Neural crest cell (in vitro differentiated cells): ENCODE measurements at places on chromosomes 6 and 20.
A peak's percentile ranks its signal among the peaks of the same experiment; 100 is the strongest.

GRCh38 chr6:85810558-85810957, 167.9 kb upstream of the SYNCRIP start:
- DNase-seq, result no peak

GRCh38 chr6:3315841-3316240, 57.1 kb downstream of the PSMG4 start:
- DNase-seq, result no peak

- DNase-seq, result no peak
Measured at GRCh38 chr20:51036226-51036625, 13.3 kb upstream of the KCNG1 start.

GRCh38 chr6:79813854-79814709, 133.3 kb downstream of the ELOVL4 start:
- peak; percentile 87 for DNase-seq

GRCh38 chr6:28867086-28867409, 56.7 kb downstream of the TRIM27 start:
- DNase-seq, result no peak

DNA sequence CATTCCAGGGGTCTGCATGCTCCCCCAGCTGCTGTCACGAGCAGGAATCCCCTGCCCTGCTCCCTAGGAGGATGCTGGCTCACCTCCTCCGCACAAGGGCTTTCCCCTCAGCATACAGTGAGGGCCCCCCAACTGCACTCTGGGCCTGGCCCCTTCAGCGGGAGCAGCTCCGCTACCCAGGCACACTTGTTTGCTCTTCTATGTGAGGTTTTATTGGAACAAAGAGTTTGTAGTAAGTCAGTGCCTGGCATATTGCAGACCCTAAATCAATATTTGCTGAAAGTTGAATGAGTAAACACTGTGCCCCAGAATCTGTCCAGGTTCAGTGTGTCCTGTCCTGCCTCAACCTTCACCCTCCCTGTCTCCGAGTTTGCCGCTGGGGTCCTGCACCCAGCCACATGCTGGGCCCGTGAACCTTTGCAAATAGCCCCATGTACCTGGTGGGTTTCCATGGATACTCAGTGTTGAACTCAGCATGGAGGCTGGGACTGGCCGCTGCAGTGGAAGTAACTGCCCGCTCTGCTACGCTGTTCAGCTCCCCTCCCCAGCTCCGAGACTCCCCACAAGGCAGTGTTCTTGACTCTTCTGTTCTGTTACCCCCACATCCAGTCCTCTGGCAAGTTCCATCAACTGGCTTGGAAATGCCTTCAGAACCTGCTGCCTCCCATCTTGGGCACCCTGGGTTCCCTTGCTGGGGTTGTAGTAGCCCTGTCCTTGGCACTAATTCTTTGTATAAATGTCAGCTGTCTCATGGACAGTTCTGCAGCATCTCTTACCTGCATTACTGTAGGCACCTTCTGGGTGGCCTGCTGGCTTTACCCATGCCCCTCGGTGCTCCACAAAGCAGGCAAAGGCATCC, 15.7 kb downstream of the SLC22A1 start:
- no peak for DNase-seq

DNA sequence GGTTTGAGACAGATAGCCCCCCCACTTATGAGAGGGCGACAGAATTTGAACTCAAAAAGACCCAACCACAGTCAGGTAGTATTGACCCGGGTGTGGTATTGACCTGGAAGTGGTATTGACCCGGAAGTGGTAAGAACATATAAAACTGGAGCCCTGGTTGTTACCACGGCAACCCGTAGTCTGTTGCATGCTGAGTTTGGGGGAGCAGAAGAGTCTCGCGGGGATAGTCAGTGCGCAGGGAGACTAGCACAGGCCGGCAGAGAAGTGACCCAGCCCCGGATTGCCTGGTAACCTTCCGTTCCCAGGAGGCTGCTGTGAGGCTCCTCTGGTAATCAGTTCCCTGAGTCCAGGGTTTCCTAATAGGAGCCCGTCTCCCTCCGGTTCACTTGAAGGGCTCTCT, 96.2 kb downstream of the SNX5 start:
- no peak for DNase-seq
